ELR (cell line): ENCODE measurements at places on chromosomes 6 and 20.

DNA sequence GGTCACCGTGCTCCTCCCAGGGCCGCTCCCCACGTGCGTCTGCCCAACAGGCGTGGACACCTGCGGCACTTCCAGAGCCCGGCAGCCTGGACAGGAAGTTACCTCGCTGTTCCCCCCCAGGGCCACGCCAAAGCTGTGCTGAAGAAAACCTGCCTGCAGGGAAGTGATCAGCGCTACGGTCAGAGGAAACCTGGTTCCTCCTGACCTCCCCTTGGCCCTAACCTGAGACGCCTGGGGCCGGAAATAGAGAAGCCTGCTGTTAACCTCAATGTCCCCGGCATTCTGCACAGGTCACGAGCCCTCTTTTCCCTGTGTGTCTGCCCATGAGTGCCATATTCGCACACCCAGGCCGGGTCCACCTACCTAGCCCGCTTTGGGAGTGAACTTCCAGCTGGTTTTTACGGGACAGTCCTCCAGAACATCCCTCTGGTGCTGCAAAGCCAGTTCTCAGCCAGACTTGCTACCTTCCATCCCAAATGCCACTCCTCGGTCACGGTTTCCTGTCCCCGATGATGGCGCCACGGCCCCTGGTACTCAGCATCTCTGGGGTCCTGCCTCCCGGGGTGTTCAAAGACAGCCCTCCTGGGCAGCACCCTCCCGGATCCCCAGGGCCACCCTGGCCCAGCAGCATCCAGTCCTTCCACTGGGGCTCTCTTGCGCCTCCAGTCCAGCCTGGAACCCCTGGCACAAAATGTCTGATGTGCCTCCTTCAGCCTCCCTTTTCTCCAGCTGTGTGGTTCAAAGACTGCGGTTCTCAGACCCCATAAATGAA, 12.0 kb upstream of the IRF4 start:
- DNase-seq = no peak

GRCh38 chr20:52619671-52620070, 352.5 kb upstream of the TSHZ2 start:
- DNase-seq = no peak

DNA sequence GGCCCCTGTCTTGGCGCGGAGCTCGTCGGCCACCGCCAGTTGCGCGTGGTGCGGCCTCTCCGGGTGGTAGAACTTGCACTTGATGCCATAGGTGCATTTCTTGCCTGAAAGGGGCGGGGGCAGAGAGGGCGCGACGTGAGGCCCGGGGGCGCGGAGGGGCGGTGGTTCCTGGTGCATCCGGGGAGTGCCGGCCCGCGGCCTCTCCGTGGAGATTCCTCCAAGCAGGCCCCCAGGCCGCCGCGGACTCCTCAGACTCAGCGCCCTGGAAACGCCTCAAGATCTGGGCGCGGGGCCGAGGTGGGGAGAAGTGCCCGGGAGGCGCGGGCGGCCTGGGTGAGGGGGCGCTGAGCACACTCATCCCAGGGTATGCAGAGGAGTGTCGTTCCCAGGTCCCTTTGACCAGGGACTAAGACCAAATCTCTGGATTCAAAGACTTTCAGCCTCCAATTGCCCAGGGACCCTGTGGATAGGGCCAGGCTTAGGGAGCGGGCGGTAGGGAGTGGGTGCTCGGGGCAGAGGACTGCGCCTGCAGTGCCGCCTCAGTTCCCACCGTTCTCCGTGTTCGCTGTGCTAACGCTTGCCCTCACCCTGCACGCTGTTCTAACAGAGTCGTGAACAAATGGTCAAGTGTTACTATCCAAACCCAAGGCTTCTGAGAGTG, 33.3 kb downstream of the ZC3H12D start:
- DNase-seq = no peak

DNA sequence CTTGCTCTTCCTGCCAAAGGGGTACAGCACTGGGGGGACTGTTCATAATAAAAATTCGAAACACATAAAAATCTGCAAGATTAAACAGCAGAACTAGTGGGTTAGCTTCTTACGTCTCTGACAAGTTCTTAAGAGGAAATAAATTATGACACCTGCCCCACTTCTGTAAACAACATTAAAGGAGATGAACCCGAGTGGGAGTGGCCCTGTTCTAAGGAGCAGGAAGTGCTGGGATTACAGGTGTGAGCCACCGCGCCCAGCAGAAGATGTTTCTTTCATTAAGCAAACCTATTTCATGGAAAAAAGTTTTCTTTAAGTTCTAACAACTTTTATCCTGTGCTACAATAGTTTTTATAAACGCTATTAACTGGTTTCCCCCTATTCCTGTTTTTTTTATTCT, 24.6 kb downstream of the USP45 start:
- DNase-seq = no peak

GRCh38 chr6:105648276-105648675, 245.4 kb upstream of the PREP start:
- no peak for DNase-seq
